Activated naive CD8-positive, alpha-beta T cell treated with anti-CD3 and anti-CD28 coated beads for 36 hours (primary cell): ENCODE measurements at places on chromosomes 5 and 9. TPM values are rescaled to one million over a fixed set of nuclear protein-coding genes. Genes with fewer than 3 reads are reported as not detected.

GRCh38 chr9:117444501-117444900 lies 29.6 kb upstream of the ASTN2 start:
- no peaks in the 10 kb centered on the region for H3K4me1 ChIP-seq
- H3K27me3 ChIP-seq: no peaks in the 10 kb centered on the region
- H3K4me3 ChIP-seq: no peak overlapping the region
- no peak for DNase-seq

DNA sequence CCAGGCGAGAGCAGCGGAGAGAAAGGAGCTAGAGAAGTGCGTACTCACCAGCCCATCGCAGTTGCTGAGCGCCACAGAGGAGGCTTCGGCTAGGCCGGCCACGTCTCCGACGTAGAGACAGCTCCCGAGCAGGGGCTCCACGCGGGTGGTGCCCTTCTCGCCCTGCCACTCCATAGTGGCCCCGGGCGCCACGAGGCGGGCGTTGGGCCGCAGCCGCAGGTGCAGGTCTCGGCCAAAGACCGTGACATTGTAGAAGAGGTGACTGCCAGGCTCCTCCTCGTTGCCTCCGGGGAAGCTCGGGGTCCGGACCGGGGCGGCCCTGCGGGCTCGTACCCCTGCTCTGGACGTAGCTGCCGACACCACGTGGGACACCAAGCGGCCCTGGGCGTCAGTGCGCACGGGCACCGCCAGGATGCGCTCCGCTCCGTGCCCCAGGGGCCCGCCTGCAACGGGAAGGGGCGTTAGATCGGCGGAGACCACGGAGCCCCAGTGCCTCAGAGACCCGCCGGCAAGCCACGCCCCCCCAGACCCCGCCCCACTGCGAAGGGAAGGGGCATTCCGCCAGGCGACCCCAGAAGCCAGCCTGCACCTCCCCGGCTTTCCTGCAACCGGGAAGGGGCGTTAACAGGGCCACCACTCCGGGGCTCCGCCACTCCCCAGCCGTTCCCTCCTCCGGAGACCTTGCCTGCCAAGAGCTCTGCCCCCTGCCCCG lies 1.4 kb downstream of the ADAMTS2 start:
- H3K27me3 ChIP-seq: peaks cover 56% of the 10 kb centered on the region
- H3K27ac ChIP-seq: no peak overlapping the region

DNA sequence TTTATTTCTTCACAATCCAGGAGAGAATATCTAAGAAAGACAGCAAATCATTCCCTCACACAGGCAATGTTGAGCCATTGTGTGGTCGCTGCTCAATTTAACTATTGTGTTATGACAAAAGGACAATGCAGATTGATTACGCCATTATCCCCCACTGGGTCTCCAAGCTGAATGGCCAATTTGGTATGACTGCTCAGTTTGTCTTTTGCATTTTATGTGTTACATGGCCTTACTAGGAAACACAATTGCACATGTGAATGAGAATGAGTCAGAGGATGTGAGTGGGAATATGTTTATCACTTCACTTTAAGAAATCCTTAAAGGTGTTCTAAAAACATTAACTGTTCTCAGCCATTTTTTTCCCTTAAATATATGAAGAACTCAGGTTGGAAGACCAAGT lies 108.3 kb downstream of the FAM174A start:
- H3K36me3 ChIP-seq: no peaks in the 10 kb centered on the region
- no peak overlapping the region for H3K27ac ChIP-seq
- H3K27me3 ChIP-seq: no peaks in the 10 kb centered on the region
- DNase-seq: no peak

- peak overlapping the region; percentile 91 for H3K27ac ChIP-seq
- H3K36me3 ChIP-seq: peaks cover 9% of the 10 kb centered on the region
- H3K4me3 ChIP-seq: peak overlapping the region; percentile 57
- peak; percentile 19 for DNase-seq
- H3K4me1 ChIP-seq: peaks cover 61% of the 10 kb centered on the region
Observed at GRCh38 chr5:98933445-98934072, 4.8 kb upstream of the CHD1 start.

GRCh38 chr5:55151923-55152842 lies 7.8 kb upstream of the GPX8 start:
- no peaks in the 10 kb centered on the region for H3K36me3 ChIP-seq
- H3K4me3 ChIP-seq: no peak overlapping the region
- peaks cover 3% of the 10 kb centered on the region for H3K27me3 ChIP-seq
- DNase-seq: no peak
- no peak overlapping the region for H3K27ac ChIP-seq

DNA sequence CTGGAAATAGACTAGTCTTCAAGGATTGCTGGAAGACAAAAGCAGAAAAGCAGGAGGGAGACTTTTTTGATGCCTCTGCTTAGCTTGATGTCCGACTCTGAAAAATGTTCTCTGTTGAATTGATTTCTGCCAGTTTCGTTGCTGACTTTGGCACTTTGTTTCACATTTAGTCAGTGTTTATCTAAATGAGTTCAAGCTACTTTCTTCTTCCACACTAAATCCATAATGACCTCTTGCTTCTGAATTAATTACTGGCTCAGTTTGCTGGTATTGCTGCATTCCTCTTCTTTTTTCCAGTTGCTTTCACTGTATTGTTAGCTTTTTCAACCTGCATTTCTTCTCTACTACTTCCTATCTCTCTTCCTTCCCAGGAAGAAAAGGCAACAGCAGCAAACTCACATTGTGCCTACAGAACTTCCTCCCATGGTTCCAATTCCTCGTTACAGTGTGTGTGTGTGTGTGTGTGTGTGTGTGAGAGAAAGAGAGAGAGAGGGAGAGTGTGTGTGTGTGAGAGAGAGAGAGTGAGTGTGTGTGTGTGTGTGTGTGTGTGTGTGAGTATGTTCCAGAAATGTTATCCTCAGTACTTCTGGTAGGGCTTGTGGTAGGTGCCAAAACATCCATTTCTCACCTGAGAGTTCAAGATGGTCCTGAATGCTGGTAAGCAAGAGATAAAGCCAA lies 234.8 kb downstream of the CSNK1G3 start:
- H3K27me3 ChIP-seq: no peaks in the 10 kb centered on the region
- no peaks in the 10 kb centered on the region for H3K36me3 ChIP-seq
- H3K4me3 ChIP-seq: no peak overlapping the region
- H3K4me1 ChIP-seq: no peaks in the 10 kb centered on the region
- H3K27ac ChIP-seq: no peak overlapping the region
- no peak for DNase-seq

DNA sequence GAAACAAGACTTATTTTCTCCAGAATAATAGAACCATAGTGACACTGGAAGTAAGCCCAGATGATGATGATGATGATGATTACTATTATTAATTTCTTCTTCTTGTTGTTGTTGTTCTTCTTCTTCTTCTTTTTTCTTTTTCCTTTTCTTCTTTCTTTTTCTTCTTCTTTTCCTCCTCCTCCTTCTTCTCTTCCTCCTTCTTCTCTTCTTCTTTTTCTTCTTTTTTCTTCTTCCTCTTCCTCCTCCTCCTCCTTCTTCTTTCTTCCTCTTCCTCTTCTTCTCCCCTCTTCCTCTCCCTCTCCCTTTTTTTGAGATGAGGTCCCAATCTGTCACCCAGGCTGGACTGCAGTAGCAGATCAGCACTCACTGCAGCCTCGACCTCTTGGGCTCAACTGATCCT lies 40.5 kb upstream of the RUFY1 start:
- H3K4me3 ChIP-seq: no peak overlapping the region
- H3K36me3 ChIP-seq: no peaks in the 10 kb centered on the region
- DNase-seq: no peak
- peaks cover 3% of the 10 kb centered on the region for H3K4me1 ChIP-seq
- H3K27me3 ChIP-seq: peaks cover 8% of the 10 kb centered on the region

DNA sequence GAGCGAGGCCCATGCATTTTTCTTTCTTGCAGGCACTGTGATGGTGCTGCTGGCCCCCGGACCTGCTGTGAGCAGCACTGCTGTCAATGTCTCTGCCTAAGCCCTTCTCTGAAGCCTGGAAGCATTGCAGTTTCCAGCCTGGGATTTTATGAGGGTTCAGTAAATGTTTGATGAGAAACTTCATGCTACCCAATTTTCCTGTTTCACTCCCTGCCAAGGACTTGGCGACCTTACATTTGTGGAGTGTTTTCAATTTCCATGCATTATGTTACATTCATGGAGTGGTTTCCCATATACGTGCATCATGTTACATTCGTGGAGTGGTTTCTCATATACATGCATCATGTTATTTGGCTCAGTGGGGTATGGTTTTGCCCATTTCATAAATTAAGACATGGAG lies 90.7 kb upstream of the PTCH1 start:
- H3K36me3 ChIP-seq: no peaks in the 10 kb centered on the region
- no peak overlapping the region for H3K4me3 ChIP-seq
- peaks cover 2% of the 10 kb centered on the region for H3K4me1 ChIP-seq

DNA sequence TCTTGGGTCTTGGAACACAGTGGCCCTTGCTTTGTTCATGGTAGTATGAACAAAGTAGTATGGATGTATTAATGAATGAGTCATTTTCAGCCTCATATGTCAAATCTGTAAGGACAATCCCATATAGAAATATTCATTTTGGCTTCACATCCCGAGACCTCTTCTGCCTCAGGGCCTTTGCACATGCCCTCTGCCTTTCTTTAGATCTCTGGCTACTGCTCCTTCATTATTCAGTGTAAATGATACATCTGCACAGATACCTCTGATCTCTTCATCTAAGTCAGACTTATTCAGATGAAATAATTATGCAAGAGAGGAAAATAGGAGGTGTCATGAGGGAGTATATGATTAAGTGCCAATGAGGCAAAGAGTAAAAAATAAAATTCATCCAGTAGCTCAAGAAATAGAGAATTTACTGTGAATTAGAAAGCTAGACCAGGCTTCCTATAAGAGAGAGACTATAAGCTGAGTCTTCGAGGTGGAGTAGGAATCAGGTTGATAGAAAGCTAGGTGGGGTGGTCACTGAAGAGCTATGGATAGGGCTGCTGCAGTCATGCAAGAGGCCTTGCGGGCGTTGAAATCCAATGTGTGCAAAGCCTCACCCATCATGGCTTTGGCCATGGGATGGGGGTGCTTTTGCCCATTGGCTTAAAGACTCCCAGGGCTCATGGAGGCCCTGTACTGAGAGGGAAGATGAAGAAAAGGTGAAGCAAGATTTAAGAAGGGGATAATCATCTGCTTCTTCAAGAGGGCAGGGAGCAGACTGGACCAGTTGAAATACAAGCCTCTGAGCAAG lies 3.7 kb upstream of the TTLL11 start:
- no peak overlapping the region for H3K4me3 ChIP-seq

- peak overlapping the region; percentile 88 for H3K4me3 ChIP-seq
- no peaks in the 10 kb centered on the region for H3K27me3 ChIP-seq
- H3K36me3 ChIP-seq: peaks cover 48% of the 10 kb centered on the region
- H3K27ac ChIP-seq: peak overlapping the region; percentile 97
- no peak for DNase-seq
- peaks cover 42% of the 10 kb centered on the region for H3K4me1 ChIP-seq
Observed at GRCh38 chr5:140546851-140547507, 483 bp upstream of the EIF4EBP3 start.

DNA sequence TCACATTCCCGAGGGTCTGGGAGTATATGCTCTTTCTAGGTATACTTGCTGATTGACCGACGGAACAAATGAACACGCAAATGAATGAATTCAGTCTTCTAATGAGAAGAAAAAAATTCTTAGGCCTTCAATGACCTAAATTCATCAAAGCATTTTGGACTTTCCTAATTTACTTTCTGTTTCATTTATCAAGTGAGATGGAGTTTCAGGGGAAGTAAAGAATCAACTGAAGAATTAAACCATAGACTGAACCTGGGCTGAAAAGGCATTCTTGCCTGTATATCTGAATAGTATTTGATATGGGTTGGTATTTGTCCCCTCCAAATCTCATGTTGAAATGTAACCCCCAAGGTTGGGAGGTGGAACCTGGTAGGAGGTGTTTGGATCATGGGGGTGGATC lies 64.1 kb downstream of the ZFAND5 start:
- peak overlapping the region; percentile 72 for H3K27ac ChIP-seq
- peaks cover 14% of the 10 kb centered on the region for H3K4me1 ChIP-seq

DNA sequence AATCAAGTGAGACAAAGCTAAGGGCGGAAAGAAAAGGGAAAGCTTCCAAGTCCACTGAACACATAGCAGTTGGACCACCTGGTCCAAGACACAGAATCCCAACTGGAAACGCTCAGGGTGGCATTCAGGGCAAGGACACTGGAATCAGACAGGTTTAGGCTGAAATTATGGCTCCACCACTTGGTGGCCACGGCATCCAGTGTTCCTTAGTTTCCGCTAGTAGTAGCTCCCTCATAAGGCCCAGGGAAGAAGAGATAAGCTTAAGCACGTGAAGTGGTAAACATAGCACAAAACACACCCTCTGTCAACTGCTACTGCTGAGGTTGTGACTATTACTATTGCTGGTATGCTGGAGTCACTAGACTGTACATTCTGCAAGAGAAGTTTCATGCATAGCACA lies 209.4 kb downstream of the GLIS3 start:
- no peaks in the 10 kb centered on the region for H3K27me3 ChIP-seq
- H3K27ac ChIP-seq: no peak overlapping the region
- H3K4me1 ChIP-seq: peaks cover 14% of the 10 kb centered on the region
- peaks cover 9% of the 10 kb centered on the region for H3K36me3 ChIP-seq

DNA sequence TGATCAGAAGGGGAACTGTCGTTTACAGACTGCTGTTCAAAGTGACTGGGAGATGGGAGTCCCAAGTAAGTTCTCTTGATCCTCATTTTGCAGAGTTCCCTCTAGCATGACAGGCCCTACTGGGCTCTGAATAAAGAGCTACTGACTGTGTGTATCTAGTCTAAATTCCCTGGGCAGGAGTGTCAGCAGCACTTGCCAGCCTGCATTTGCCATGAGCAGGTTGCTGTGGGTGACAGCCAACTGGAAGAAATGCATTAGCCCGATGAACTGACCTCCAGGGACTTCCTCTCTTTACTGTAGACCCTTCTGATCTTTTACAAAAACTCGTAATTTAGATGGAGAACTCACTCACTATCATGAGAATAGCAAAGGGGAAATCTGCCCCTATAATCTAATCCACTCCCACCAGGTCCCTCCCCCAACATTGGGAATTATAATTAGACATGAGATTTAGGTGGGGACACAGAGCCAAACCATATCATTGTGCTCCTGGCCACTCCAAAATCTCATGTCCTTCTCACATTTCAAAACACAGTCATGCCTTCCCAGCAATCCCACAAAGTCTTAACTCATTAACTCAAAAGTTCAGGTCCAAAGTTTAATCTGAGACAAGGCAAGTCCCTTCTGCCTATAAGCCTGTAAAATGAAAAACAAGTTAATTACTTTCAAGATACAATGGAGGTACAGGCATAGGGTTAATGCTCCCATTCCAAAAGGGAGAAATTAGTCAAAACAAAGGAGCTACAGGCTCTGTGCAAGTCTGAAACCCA lies 78.9 kb upstream of the CXCL14 start:
- no peak overlapping the region for H3K4me3 ChIP-seq
- no peak for DNase-seq
- no peaks in the 10 kb centered on the region for H3K4me1 ChIP-seq
- no peak overlapping the region for H3K27ac ChIP-seq

GLE1 gene
- 45.8 TPM for total RNA-seq

PCDHGB2 gene
- total RNA-seq: 0.10 TPM

SIMC1 gene
- total RNA-seq: 24.8 TPM

SLC25A2 gene
- total RNA-seq: 0.21 TPM

SPINK6 gene
- not detected for total RNA-seq

HEMGN gene
- total RNA-seq: 1.9 TPM

GHR gene
- not detected for total RNA-seq

GRM6 gene
- total RNA-seq: not detected

CD72 gene
- 11.4 TPM for total RNA-seq

HSPA4 gene
- total RNA-seq: 296 TPM

ARRDC3 gene
- 19.4 TPM for total RNA-seq

FRMPD1 gene
- not detected for total RNA-seq

NTRK2 gene
- total RNA-seq: 0.02 TPM
